Cerebellum (tissue), 4 donors: ENCODE measurements at places on chromosomes 12 and 14.

DNA sequence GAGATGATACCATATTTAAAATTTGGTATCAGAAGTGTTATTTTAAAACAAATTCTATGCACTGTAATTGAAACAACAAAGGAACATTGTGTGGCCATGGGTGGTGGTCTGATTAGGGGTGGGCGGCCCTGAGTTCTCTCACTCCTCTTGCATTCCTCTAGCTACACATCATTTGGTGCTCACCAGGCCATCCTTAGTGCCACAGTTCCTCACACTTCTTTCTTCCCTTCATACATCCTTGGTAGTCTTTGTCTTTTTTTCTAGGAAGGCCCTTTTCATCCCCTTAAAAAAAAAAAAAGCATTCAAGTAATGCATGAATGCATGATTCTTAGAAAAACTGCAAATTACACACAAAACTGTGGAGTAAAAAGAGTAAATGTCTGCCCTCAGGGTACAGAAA, 2.4 kb upstream of the MANSC4 start:
- DNase-seq = no peak

DNA sequence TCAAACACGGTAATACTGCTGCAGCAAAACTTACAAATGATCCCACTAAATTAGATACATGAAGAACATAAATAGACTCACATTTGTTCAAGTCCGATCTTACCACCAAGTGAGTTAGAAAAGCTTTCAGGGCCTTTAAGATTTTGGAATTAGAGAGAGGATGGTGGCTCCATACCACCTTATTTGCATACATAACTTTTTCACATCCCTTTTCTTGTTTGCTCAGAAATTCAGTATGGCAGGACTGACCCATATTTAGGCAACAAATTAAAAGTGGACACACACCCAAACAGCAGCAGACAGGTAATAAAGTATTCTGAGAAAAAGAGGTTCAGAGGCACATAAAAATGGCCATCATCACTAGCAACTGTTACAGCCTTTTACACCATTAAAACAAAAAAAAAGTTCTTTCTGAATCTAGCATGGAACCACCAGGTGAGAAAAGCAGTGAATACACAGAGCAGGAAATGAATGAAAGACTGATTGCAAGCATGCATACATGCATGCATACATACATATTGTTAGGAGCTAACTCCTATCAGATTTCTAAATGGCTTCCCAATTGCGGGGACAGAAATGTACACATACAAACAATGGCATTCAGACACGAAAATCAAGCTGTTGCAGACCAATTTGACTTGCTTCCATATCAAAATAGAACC, 23.3 kb downstream of the STXBP6 start:
- DNase-seq = no peak

- DNase-seq = no peak
These were observed 80.4 kb downstream of the PITPNM2 start for GRCh38 chr12:123070267-123071081.

DNA sequence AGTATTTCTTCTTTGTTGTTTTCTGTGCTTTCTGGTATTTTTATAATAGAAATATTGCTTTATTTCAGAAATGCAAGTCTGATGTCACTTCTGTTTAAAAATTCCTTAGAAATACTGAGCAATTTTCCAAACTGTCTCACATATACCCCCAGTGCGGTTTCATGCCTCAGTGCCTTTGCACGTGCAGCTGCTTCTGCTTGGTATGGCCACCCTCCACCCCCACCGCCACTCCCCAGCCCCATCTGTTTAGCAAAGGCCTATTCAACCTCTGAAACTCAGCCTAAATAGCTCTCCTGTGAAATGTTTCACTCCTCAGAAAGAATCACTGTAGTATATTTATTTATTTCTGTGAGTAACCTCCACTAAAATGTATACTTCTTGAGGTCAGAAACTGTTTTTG, 52.3 kb downstream of the PPM1H start:
- no peak for DNase-seq

GRCh38 chr12:76256904-76257303, 91.3 kb downstream of the BBS10 start:
- DNase-seq = no peak

DNA sequence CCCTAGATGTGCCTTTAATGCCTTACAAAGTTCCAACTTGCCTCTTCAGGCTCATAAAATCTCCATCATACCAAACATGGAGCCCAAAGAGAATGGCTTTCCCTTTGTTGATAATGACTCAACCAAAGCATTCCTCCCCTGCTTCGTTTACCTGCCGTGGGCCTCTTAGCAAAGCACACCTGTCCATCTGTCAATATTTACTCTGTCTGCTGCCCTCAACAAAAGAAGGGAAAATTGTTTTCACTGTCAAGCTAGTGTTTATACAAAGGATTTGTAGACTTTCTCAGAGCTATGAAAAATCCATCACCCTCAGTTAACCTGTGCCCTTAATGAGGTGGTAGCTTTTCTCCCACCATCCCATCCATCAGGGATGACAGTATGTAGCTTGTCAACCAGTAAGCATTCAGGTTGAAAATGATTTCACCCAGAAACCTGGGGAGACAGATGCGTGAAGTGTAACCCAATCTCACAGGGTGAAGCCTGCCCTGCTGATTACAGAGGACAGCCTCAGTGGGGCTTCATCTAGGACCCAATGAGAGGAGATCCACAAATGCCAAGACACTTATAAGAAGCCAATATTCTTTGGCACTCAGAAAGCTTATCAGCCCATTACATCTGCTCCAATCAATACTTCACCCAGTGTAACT, 278.1 kb downstream of the NUAK1 start:
- no peak for DNase-seq

GRCh38 chr12:50062728-50063460, 5.5 kb downstream of the ASIC1 start:
- no peak for DNase-seq

- no peak for DNase-seq
These were observed 29.3 kb upstream of the DAAM1 start for GRCh38 chr14:59159169-59159568.

DNA sequence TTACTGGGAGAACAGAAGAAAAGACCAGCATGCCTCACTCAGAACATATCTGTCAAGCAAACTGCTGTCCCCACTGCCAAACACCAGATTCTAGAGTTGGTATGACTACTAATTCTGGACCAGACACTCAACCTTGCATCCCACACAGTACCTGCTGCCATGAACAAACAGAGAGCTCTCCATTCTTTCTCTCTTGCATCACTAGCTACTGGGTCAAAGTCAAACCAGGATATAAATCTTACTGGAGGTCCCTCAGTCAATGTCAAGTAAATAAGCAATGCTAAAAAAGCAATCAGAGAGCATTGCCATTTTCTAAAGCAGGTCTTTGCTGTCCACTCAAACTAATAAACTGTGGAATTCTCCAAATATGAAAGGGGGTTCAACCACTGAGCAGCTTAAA, 452.4 kb upstream of the SEL1L start:
- DNase-seq = no peak

DNA sequence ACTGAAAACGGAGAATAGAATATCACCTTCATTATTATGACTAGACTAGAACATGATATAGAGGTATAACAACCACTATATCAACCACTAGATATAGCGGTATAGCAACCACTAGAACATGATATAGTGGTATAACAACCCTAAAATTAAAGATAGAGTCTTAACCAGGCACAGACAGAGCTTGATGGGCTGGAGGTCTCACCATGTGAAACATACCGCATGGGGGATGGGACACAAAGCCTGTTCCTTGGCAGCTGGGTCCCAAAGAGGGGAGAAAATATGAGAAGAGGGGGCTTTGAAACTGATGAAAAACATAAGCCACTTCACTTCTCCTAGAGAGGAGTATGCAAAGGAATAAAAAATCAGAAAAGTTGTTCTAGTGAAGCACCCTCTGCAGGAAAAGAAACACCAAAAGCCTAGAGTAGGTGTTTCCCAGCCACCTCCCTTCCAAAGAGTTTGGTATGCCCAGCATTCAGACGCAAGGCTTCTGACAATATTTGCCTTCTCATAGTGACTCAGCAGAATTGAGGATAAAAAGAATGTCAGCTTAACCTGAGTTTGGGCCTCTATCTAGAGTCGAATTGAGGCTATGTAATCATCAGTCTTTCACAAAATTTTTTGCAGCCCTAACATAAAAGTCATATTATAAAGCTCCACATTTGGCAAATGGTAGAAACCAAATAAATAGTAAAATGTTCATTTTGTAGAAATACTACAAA, 316.4 kb downstream of the NOVA1 start:
- DNase-seq = no peak

- no peak for DNase-seq
These were observed 36.9 kb upstream of the KCNK13 start for GRCh38 chr14:90024910-90025309.

- no peak for DNase-seq
These were observed 31.7 kb downstream of the RTRAF start for GRCh38 chr14:52020866-52021717.

- DNase-seq = no peak
These were observed 27.2 kb downstream of the DDX51 start for GRCh38 chr12:132116709-132117557.

GRCh38 chr14:91019673-91020072, 40.8 kb downstream of the RPS6KA5 start:
- DNase-seq = no peak

DNA sequence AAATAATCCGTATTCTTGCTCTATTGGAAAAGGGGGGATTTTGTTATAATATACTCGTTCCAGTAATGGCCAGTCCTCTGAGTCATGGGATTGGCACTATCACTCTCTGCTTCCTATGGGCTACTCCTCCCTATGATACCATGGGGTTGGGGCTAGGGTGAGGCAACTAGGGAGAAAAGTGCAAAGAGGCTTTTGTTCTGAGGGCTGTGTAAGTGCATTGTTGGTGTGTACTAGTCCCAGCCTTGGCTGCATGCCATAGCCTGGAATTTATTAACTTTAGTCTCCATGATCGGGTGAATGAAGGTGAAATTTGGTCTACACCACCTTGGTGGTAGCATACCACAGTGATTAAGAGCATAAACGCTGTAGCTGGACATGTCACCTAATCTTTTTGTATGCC, 247.6 kb downstream of the RPAP3 start:
- DNase-seq = no peak

DNA sequence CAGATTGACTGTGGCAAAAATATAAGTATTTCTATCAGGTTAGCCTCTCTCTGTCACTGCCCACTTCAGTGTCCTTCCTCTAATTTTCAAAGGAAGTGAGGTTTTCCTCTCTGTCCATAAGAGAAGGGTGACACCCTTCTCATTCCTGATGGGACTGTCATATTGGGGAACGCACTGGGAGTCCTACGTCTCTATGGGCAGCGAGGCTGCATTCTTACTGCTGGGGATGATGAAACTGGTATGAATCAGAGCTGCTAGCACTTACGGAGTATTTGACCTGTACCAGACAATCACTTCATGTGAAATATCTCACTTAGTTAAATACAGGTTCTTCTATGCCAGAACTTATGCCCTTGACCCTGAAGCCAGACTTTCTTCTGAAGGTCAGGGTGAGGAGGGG, 436.3 kb downstream of the DPF3 start:
- DNase-seq = no peak

GRCh38 chr14:54805070-54805444, 97.6 kb downstream of the GCH1 start:
- DNase-seq = no peak

GRCh38 chr14:90641615-90642243, 174.5 kb downstream of the TTC7B start:
- no peak for DNase-seq

GRCh38 chr14:65228436-65228835, 126.1 kb upstream of the MAX start:
- no peak for DNase-seq

- no peak for DNase-seq
These were observed 58.9 kb upstream of the EEA1 start for GRCh38 chr12:92987846-92988621.

DNA sequence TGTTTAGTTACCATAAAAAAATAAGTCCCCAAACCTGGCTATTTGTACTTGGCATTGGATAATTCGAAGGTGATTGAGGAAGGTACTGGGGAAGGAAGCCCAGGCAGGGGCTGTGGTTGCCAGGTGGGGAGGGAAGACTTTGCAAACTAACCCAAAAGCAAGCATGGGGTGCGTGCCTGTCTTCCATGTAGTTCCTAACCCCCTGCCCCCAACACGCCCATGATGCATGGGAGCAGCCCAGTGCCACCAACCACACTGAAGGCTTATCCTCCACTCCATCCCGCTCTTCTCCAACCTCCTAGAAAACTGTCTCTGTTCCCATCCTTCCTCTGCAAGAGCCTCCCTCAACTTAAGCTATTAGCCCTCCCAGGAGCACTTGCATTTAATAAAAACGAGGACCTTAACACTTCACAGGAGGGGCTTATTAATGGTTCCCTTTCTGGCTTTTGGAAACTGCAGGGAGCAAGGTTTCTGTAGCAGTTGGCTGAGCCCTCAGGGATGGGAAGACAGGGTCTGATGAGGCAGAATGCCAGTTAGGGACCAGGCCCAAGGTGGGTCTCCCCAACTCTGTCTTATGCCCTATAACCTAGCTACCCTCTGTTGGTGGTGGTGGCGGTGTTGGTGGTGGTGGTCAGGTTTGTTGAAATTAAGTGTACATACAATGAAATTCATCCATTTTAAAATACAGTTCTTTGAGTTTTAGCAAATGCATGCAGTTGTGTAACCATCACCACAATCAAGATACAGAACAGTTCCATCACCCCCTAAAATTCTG, 96.0 kb downstream of the ZFP36L1 start:
- no peak for DNase-seq

DNA sequence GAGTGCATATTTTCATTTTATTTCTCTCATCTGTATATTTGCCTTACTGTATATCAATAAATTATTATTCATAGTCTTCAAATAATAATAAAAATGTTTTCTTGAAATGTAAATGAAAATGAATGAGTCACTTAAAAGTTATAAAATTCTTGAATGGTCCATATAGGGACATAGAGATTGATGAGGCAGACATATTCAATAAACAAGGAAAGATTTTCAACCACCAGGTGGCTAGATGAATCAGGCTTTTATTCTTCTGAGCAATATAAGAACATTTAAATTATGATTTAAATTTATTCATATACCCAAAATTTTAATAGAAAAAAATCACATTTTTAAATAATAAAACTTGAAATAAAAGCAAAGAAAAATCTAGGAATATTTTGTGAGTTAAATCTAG, 249.5 kb downstream of the ACSS3 start:
- no peak for DNase-seq

DNA sequence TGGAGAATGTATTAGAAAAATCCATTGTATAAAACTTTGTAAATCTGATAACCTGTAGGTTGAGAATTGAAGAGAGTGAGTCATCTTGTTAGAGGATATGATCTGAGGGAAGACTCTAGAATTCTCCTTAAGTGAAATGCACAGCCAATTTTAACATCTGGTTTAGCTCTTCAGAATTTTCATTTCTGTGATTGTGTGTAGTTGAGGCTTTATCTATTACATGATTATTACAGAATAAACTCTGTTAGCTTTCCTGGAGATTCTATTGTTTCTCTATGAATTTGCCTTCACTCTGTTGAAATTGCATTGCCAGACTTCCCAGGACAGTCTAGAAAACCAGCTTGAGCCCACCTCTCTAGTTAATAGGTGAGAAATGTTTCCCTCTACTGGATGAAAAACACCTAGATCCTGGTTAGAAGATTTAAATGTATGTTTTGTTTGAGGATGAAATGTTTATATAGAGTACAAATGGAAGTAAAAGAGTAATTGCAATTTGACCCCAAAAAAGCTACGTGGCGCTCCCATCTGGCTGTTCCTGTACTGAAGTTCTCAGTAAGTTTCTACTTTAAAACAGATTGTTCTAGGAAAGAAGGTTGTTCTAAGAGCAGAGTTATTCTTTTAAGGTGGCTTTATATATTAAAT, 2.9 kb downstream of the NUDT4 start:
- DNase-seq = no peak
